ENCODE measurements at places on chromosomes 2 and 18. TPM values are rescaled to one million over a fixed set of nuclear protein-coding genes. Genes with fewer than 3 reads are reported as not detected.

The MAL gene
- total RNA-seq, result 237 TPM

- H3K36me3 ChIP-seq, result no peaks in the 10 kb centered on the region
- DNase-seq, result no peak
- H3K27me3 ChIP-seq, result no peaks in the 10 kb centered on the region
- peaks cover 7% of the 10 kb centered on the region for H3K4me1 ChIP-seq
- no peak overlapping the region for H3K4me3 ChIP-seq
- no peak overlapping the region for H3K27ac ChIP-seq
These were observed 155.3 kb downstream of the SEPTIN10 start for GRCh38 chr2:109458512-109458911.

The MLPH gene
- total RNA-seq, result not detected

The TEX261 gene
- 58.2 TPM for total RNA-seq

GRCh38 chr2:8803658-8804379, 33.6 kb downstream of the KIDINS220 start:
- no peak overlapping the region for H3K4me3 ChIP-seq
- peak overlapping the region; percentile 68 for H3K27ac ChIP-seq
- H3K27me3 ChIP-seq, result no peaks in the 10 kb centered on the region
- peaks cover 64% of the 10 kb centered on the region for H3K36me3 ChIP-seq
- DNase-seq, result peak; percentile 27

All from activated CD4-positive, alpha-beta T cell treated with anti-CD3 and anti-CD28 coated beads, Interleukin-2, amount 10 ng/mL, durations not matched to agents 7 days and 5 days (primary cell).